Heart right ventricle (tissue), 16 donors: ENCODE measurements at places on chromosomes 2 and 18. TPM values are rescaled to one million over a fixed set of nuclear protein-coding genes. Genes with fewer than 3 reads are reported as not detected.

ATP6V1C2 gene
- 0.25 TPM for total RNA-seq

DNA sequence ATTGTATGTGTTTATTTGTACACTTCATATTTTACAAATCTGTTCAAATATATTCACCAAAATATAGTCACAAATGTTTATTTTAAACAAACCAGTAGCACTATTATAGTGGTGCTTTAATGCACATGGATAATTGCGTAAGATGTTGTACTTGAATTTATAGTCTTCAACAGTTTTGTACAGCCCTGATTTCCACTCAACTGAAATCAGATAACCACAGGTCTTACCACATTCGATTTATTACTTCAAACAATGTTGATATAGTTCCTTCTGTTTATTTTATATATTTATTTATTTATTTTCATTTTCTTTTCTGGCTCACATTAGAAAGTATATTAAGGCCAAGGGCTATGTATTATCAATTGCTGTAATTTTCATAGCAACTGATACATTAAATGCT is 99.4 kb upstream of the ZNF804A start:
- no peak for DNase-seq

DNA sequence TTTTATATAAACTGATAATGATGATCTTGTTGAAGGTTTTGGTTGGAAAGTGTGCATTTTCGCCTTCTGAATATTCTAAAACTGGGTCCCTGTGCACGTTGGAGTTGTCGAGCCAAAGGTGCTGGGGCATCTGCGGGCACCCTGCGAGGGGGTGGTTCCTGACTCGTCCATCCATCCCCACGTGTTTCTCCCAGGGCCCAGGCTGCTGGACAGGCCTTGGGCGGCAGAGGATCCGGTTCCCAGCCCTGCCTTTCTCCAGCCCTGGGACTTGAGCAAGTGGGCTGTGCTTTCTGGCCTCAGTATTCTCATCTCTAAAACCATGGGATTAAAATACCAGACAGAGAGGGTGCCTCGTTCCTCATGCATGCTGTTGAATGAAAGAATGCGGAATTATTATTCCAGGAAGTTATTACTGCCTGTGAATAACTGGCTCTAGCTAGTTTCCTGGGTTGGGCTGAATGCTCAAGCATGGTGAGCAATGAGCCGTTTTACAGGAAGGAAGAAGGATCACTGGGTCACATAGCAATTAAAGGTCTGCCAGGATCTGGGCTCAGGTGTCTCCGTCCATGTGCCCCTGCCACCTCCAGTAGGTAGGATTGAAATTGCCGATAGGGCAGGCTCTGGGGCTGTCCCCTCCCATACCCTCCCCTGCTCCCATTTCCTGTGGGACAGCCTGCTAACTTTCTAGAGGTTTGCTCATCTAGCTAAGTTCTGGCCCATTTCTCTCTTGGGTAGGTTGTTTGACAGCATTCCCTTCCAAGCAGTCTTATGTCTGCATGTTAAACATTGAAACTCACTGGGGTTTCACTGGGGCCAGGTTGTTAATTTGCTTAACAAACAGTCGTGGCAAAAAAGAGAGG is 77.2 kb upstream of the HS6ST1 start:
- no peak for DNase-seq

- DNase-seq = peak; percentile 29
These were observed 36.4 kb downstream of the ALPK2 start for GRCh38 chr18:58592223-58593214.

DNA sequence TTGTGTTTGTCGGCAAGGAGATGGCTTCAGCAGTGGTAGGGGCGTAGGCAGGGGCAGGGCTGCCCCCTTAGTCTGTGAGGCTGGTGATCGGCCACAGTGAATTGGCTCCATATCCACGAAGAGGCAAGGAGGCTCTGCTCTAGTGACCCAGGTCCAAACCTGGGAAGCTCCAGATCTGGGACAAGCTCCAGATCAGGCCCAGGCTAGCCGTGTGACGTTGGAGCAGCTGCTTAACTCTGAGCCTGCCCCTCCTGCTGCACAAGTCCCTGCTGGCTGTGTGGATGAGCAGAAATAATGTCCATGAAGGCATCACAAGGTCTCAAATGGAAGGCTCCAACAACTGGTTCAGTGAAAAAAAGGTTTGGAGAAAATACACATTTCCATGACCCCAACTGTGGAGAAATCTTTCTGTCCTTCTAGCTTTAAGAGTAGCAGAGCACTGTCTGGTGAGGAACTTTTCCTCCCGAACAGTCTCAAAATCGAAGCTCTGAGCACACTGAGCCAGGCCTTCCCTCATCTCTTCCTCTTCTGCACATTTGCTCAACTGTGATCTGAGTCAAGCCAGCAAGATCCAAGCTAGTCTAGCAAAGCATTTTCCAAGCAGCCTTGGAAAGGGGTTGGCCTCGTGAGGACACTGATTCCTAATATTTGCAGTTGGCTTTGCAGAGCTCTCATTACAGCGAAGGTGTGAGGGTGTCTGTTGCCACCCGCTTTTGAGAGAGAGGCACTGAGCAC is 67.0 kb upstream of the TCF7L1 start:
- DNase-seq = no peak

DNA sequence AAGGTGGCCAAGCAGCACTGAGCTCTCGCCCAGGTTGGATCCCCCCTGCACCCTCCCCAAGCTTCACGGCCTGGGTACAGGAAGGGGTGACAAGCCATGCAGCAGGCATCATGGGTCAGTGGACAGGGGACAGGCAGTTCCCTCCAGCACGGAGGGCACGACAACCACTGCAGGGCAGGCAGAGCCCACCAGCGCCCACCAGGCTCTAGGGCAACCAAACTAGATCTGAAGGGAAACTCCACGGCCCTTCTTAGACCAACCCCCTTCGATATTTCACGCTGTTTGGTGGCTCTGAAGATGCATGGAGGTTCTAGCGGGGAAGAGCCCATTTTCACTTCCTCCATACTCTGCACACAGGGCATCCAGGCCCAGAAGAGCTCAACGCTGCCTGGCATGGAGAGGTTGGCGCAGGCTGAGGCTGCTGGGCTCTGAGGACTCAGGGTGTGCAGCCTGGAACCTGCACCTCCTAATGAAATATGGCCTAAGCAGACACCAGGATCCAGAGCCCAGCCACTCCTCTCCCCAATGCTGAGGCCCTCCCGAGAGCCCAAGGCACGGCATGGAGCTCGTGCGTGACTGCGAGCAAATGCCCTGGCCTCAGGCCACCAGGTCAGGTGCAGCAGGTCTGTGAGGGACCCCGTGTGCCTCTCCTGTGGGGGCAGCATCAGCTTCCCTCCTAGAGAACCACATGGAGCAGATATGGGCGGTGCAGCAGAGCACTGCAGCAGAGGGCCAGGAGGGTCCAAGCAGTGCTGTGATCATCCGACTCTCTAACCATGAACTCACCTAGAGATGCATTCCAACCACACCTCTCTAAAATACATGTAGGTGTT is 8.7 kb upstream of the MTERF4 start:
- DNase-seq = no peak

- DNase-seq = peak; percentile 9
These were observed 31.2 kb downstream of the GPC1 start for GRCh38 chr2:240466579-240467148.

VRK2 gene
- 29.8 TPM for total RNA-seq

DNA sequence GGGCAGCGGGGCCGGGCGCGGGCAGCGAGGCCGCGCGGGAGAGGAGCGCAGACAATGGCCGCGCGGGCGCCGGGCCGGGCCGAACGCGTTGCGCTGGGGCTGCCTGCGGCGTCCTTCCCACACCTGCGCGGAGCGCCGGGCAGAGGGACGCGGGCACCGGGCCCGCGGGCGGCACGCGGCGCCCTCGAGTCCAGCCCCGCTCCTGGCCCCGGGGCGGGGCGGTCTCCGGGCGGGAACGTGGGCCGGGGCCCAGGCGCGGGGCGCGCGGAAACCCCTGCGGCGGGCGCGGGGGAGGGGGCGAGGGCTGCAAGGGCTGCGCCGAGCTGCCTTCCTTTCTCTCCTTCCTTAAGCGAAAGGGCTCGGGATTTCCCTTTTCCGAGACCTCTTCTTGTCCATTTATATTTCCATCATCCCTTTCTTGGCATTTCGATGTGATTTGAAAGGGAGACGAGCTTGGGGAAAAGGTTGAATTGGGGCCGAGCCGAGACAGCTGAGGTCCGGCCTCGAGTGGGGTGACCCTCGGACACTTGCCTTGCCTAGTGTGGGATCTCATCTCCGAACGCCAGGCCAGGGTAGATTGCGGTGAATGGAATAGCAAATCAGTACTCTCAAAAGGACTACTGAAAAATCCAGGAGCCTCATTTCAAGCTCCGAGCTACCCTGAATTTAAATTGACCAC is 676 bp downstream of the KLHL23 start:
- no peak for DNase-seq

ITGB6 gene
- 1.2 TPM for total RNA-seq

FEV gene
- not detected for total RNA-seq

DNA sequence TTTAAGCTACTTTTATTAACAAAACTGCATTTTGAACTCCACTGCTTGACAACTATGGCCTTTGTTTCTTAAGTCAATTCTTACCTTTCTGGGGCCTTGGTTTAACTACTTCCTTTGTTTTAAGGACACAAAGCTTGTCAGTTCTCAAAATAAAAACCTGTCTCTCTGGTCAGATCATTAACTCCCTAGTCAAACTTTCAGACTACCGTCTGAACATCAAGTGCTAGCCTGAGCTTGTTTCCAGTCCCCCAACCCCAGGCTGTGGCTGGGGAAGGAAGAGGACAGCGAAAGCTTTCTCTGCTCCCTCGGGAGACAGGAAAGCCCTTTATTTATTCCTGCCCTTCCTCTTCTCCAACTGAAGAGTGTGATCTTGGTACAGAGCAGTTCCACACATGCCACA is 1.7 kb downstream of the SH3YL1 start:
- DNase-seq = no peak

GRCh38 chr2:119463136-119463535 is 31.5 kb downstream of the TMEM37 start:
- DNase-seq = no peak

DNA sequence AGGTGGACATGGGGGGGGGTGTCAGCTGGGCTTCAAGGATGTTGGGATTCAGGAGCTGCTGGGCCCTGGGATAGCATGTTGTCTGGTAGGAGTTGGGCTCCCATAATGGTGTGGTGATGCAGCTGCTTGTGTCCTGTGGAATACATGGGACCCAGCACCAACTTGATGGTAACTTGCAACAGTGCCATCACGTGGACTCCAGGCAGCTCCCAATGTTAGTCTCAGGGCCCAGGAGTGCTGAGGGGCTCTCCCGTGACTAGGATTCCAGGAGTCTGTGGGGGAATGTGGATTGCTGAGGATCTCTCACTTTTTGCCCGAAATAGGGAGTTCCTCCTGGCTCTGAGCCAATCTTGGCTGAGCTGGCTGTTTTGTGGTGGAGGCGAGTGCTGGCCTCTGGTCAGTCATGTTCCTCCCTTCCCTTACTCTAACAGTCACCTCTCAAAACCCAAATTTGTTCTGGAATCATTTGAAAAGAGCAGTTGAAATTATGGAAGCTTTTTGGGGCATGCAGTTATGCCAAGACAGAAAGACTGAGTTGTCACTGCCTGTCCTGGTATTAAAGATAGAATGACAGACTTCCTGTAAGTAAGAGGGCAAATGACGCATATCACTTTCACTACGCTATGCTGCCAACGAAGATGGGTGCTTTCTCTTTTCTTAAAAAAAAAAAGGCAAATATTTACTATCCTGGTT is 607.1 kb downstream of the ADCYAP1 start:
- DNase-seq = no peak

CD226 gene
- 2.3 TPM for total RNA-seq

- DNase-seq = no peak
These were observed 133.4 kb downstream of the ZNF407 start for GRCh38 chr18:74731097-74731496.

DNA sequence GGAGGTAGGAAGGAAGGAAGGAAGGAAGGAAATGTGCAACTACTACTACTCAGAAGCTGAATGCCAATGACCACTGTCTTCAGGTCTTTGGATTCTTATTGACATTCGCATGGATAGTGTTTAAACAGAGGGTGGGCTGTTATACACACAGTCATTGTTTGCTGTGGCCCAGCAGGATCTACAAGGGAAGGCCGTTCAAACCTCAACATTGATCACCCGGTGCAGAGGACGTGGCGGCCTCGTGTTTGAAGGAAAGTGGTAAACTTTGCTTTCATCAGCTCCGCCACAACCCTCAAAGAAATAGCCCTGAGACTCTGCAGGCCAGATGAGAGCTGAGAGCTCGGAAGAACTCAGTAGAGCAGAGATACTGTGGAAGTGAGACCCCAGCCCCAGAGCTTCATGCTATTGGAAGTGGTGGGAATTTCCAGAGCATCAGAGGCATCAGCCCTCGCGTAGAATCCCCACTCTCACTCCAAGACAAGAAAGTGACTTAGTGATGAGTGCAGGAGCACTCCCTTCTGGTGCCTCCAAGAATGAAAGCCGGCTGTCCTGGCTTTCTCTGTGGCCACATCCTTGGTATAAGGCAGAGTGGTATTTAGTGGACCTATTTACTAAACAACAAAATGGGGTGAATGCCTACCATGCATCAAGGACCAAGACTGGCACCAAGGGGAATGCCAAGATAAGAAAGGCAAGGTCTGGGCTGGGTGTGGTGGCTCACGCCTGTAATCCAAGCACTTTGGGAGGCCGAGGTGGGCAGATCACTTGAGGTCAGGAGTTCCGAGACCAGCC is 10.1 kb upstream of the ROCK2 start:
- DNase-seq = no peak

GRCh38 chr18:45335282-45336043 is 279.8 kb upstream of the SLC14A2 start:
- no peak for DNase-seq

- no peak for DNase-seq
These were observed 27.9 kb downstream of the SETBP1 start for GRCh38 chr18:44708451-44709083.

MRPL33 gene
- total RNA-seq = 170 TPM

GRCh38 chr2:180336550-180336949 is 329.5 kb upstream of the CWC22 start:
- no peak for DNase-seq

DNA sequence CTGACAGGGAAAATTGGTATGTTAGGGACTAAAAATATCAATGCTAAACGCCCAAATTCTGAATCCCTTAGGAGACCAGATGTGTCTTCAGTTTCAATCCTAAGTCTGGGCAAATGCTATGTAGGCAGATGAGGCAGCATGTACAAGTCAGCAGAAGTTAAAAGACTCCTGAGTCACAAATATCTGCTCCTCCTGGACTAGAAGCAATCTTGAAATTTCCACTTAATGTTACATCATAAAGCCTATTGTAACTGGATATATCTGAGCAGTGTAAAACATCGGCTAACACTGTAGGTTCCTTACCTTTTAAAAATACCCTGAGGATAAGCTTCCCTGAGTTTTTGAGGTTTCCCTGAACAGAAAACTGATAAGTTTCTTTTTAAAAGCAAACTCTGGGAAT is 1087.6 kb upstream of the PIK3C3 start:
- DNase-seq = no peak

TTC39C gene
- 3.5 TPM for total RNA-seq

GRCh38 chr2:21363364-21363763 is 239.6 kb downstream of the TDRD15 start:
- DNase-seq = no peak
